ENCODE measurements at places on chromosomes 1 and 21. TPM values are rescaled to one million over a fixed set of nuclear protein-coding genes. Genes with fewer than 3 reads are reported as not detected.

The OLIG2 gene
- not detected for total RNA-seq

The CFAP141 gene
- not detected for total RNA-seq

The CD5L gene
- not detected for total RNA-seq

The KIF21B gene
- 2.4 TPM for total RNA-seq

The MX2 gene
- not detected for total RNA-seq

The AKR7A3 gene
- total RNA-seq: 0.24 TPM

The TSHB gene
- not detected for total RNA-seq

The SYCP1 gene
- not detected for total RNA-seq

The BGLAP gene
- not detected for total RNA-seq

The AMPD2 gene
- 26.6 TPM for total RNA-seq

The MAP1LC3C gene
- total RNA-seq: not detected

The NPPA gene
- total RNA-seq: not detected

The LRRN2 gene
- 16.9 TPM for total RNA-seq

The LIPI gene
- total RNA-seq: not detected

The LRRIQ3 gene
- 0.76 TPM for total RNA-seq

The TACSTD2 gene
- total RNA-seq: not detected

The FMO5 gene
- total RNA-seq: 0.38 TPM

The RGSL1 gene
- total RNA-seq: not detected

The PLA2G2C gene
- total RNA-seq: not detected

The CR1L gene
- not detected for total RNA-seq

The AXDND1 gene
- 0.55 TPM for total RNA-seq

The KMO gene
- 1.7 TPM for total RNA-seq

The LRRC3 gene
- total RNA-seq: 2.4 TPM

The SNX7 gene
- total RNA-seq: 24.6 TPM

The SLC35A3 gene
- 8.7 TPM for total RNA-seq

The CXADR gene
- total RNA-seq: 12.1 TPM

The VWA5B1 gene
- total RNA-seq: not detected

The HUNK gene
- 1.2 TPM for total RNA-seq

The TMEM52 gene
- 0.82 TPM for total RNA-seq

Data from A549 treated with ZK216348 at 1 μM for 4 hours (cell line).